ENCODE measurements at places on chromosomes 7 and 10.

- no peak for DNase-seq
Measured at GRCh38 chr10:92387289-92387940, 96.4 kb downstream of the MARCHF5 start.

DNA sequence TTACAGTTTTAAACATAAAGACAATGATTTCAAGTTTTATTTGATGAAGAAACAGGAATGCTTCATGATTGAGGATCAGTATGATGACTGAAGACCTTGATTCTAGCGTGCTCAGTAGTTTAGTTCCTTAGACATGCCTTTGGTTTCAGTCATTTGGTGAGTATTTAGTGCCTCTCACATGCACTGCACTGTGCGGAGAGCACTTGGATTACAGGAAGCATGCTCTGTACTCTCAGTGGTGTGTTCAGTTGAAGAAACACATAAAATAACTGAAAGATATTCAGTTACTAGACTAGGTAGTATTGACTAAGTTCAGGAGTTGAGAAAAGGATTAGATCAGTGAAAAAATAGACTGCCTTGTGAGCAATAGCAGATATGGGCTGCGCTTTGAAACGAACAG, 25.5 kb downstream of the RBM17 start:
- no peak for DNase-seq

- no peak for DNase-seq
Measured at GRCh38 chr7:15399441-15399840, 162.4 kb downstream of the AGMO start.

- no peak for DNase-seq
Measured at GRCh38 chr7:109834851-109835250, 1256.1 kb upstream of the LRRN3 start.

DNA sequence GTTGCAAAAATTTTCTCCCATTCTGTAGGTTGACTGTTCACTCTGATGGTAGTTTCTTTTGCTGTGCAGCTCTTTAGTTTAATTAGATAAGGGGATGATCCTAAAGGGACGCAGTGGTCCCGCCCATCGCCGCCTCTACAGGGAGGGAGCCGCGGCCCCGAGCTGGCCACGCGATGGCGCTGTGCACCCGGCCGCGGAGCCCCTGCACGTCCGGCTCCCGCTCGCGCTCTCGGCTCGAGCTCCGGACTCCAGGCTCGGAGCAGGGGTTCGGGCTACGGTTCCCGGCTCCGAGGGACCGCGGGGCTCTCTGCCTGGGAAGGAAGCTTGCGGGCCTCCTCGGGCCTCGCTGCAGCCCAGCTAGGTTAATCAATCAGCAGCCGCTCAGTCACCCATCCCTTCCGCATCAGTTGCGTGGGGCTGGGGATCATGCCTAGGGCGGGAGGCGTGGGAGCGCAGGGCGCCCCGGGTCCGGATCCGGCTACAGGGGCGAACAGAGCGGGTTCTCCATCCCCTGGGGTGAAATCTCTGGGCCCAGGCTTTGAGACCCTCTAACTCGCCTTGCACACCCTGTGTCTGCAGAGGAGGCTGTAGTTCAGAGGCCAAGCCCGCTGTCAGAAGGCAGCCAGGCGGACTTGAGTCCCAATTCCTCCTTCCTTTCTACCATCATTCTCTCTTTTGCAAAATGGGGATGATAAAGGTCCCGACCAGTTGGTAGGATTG, 97.9 kb downstream of the WDR11 start:
- DNase-seq, result no peak

DNA sequence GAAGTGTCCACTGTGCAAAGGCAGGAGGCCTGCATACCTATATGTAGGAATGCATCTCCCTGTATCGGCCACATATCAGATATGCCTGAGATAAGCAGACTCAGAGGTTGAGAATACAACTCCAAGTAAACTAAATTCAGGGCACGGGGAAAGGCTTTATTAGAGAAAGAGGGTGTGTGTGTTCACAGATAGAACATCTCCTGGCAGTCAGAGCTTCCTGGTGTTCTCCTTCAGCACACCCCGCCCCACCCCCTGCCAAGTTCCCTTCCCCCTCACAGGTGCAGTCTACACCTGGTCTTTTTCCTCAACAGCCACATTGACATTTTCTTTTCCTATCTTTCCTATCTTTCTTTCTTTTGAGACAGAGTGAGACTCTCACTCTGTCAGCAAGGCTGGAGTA, 17.1 kb downstream of the GBX1 start:
- no peak for DNase-seq

- no peak for DNase-seq
Measured at GRCh38 chr7:87225696-87226095, 6.2 kb upstream of the TMEM243 start.

DNA sequence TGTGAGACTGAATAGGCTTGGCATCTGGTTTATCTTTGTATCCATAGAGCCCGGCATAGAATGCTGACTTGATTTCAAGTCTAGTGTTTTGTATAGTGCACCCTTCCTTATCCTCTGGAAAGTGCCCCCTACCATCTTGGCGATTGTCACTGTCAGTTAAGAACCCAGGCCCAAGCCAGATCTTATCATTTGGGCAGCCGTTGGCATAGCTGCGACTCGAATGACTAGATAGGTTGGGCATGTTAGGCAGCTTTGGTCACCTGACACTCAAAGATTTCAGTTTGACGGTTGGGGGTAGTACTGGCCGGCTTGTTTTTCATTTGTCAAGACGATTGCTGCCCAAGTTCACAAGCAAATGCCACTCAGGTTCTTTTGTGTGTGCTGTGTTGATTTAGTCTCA, 6.6 kb downstream of the NIPSNAP2 start:
- no peak for DNase-seq

GRCh38 chr7:112069879-112070321, 136.3 kb downstream of the DOCK4 start:
- DNase-seq, result no peak

DNA sequence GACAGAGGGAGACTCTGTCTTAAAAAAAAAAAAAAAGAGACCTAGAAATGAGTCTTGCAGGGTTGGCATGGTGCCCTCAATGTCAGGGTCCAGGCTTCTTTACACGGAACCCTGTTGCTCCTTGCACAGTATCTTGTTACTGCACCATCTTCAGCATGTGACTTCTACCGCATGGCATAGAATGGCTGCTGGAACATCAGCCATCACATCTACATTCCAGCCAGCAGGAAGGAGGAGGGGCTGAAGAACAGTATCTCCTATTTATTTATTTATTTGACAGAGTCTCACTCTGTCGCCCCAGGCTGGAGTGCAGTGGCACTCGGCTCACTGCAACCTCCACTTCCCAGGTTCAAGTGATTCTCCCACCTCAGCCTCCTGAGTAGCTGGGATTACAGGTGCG, 3.7 kb upstream of the ACHE start:
- no peak for DNase-seq

DNA sequence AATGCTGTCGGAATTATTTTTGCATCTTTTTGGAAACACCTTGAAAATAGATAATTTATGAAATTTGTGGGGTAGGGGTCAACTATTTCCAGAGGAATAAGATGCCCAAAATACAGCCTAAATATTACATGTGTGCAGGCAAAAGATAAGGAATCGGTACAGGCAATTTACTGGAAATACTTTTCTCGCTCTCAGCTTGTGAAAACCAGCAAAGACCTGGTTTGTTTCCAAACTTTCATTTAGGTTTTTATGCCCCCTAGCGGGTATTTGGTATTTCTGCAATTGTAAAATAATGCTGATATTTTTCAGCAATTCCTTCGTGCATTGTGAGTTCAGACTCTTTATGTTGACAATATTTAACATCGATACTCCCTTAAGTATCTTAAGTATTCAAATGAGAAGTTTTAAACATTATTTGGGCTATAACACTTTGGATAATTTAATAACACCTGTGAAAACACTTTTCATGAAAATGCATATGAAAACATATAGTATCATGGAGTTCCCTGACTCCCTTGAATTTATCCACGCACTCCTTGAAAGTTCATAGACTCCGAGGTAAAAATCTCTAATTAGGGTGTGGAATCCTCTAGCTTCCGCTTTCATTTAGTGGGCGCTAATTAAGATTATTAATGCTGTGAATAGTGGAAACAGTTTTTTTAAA, 132.4 kb downstream of the TSPAN12 start:
- no peak for DNase-seq

DNA sequence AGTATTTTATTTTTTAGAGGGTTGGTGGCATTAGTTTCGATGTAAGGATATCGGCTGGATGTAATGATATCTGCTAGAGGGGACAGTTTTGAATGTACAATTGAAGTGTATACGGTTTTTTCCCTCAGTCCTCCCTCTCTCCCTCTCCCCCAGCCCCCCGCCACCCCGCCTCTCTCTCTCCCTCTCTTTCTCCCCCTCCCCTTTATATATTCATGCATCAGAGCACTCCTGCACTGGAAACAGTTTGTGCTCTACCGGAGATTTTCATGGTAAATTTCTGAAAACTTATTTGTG, 1.6 kb downstream of the GLCCI1 start:
- DNase-seq, result no peak
